ENCODE measurements at places on chromosomes 2 and 18. TPM values are rescaled to one million over a fixed set of nuclear protein-coding genes. Genes with fewer than 3 reads are reported as not detected.

MERTK gene
- polyA plus RNA-seq, result not detected

GALNT5 gene
- polyA plus RNA-seq, result not detected

RAB17 gene
- polyA plus RNA-seq, result not detected

RAB6C gene
- polyA plus RNA-seq, result not detected

LINC00305 gene
- not detected for polyA plus RNA-seq

GRCh38 chr2:203328760-203329540, 756 bp downstream of the ABI2 start:
- peaks cover 17% of the 10 kb centered on the region for H3K4me1 ChIP-seq
- peak overlapping the region; percentile 71 for H3K27ac ChIP-seq
- H3K27me3 ChIP-seq, result peaks cover 7% of the 10 kb centered on the region
- H3K4me3 ChIP-seq, result peak overlapping the region; percentile 92

DNA sequence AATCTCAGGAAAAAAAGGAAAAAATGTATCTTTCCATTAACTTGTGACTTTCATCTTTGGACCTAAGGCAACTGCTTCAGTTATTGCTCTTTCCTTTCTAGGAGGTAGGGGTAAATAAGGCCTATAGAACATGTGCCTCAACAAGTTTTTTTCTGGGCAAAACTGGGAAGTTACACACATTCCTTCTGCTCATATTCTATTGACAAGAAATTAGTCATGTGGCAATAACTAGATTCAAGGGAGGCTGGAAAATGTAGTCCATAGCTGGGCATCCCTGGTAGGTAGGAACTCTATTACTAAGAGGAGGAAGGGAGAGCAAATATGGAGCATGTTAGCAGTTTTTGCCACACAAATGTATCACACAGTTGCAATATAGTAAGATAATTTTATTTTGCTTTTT, 37.7 kb upstream of the NEMP2 start:
- peaks cover 32% of the 10 kb centered on the region for H3K4me1 ChIP-seq

- no peak for DNase-seq
- H3K4me3 ChIP-seq, result no peak overlapping the region
- H3K27ac ChIP-seq, result no peak overlapping the region
- H3K27me3 ChIP-seq, result peaks cover 2% of the 10 kb centered on the region
- H3K4me1 ChIP-seq, result peaks cover 4% of the 10 kb centered on the region
Observed at GRCh38 chr2:186599186-186599778, 9.4 kb downstream of the ITGAV start.

GRCh38 chr2:180980943-180981911, 822 bp downstream of the UBE2E3 start:
- peak overlapping the region; percentile 93 for H3K27ac ChIP-seq
- peaks cover 3% of the 10 kb centered on the region for H3K36me3 ChIP-seq
- peak; percentile 11 for DNase-seq

DNA sequence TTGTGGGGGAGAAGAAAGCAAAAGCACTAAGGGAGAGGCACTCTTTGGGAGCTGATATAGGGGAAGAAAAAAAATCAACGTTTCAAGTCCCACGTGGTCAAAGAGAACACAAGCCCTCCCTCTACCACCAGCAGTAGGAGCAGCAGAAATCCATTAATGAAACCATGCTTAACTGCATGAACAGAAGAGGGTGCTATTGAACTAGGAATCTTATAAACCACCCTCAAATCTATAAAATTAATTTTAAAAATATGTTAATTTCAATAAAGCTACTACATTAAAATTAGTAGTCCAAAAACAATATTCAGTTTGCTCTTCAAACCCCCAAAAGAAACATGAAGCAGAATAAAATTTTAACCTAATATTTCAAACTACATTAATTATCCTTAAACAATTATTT, 147.8 kb downstream of the TMEM18 start:
- DNase-seq, result peak; percentile 46
- no peak overlapping the region for H3K4me3 ChIP-seq
- no peaks in the 10 kb centered on the region for H3K4me1 ChIP-seq
- peaks cover 9% of the 10 kb centered on the region for H3K36me3 ChIP-seq
- no peaks in the 10 kb centered on the region for H3K27me3 ChIP-seq

DNA sequence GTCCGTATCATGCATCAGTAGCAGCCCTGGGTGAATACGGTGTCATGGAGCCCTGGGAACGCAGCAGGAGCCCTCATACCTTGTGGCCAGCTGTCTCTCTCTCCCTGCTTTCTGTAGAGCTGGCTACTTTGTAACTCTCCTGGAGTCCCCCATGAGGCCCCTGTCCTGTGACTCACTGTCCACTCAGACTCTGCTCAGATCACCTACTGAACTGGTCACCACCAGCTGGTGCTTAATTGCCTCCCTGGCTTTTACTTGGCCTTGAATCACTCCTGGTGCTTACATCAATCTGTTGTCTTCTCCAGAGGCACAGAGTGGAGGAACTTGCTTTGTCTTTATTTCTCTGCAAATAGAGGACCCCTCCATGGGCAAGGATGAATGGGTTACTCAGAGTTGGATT, 172.7 kb downstream of the HRH4 start:
- no peak for DNase-seq
- H3K27me3 ChIP-seq, result no peaks in the 10 kb centered on the region
- H3K36me3 ChIP-seq, result no peaks in the 10 kb centered on the region
- no peak overlapping the region for H3K27ac ChIP-seq
- H3K4me3 ChIP-seq, result no peak overlapping the region

- H3K27me3 ChIP-seq, result peaks cover 8% of the 10 kb centered on the region
- H3K36me3 ChIP-seq, result no peaks in the 10 kb centered on the region
- H3K4me3 ChIP-seq, result no peak overlapping the region
- no peak for DNase-seq
- H3K27ac ChIP-seq, result no peak overlapping the region
- no peaks in the 10 kb centered on the region for H3K4me1 ChIP-seq
Observed at GRCh38 chr2:149258531-149258930, 71.9 kb upstream of the LYPD6 start.

DNA sequence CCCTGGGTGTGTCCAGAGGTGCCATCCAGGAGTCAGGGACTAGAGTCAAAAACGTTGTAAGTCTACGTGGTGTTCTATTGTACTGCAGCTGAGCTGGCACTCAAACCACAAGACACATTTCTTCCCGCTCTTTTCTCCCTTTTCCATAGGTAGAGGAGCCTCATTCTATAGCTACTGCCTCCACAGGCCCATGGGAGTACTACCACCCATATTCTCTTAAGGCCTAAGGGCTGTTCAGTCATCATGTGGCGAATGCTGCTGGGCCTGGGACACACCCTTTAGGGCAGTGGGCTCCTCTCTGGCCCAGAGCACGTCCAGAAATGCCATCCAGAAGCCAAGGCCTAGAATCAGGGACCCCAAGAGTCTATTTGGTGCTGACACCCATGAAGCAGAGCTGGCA, 1271.7 kb downstream of the CNTNAP5 start:
- H3K27ac ChIP-seq, result no peak overlapping the region
- no peak overlapping the region for H3K4me3 ChIP-seq
- H3K36me3 ChIP-seq, result no peaks in the 10 kb centered on the region
- no peaks in the 10 kb centered on the region for H3K4me1 ChIP-seq
- no peak for DNase-seq

GRCh38 chr18:46246101-46246500, 141.9 kb downstream of the HAUS1 start:
- H3K27me3 ChIP-seq, result peaks cover 5% of the 10 kb centered on the region
- H3K36me3 ChIP-seq, result peaks cover 4% of the 10 kb centered on the region
- H3K27ac ChIP-seq, result no peak overlapping the region
- H3K4me1 ChIP-seq, result peaks cover 46% of the 10 kb centered on the region
- DNase-seq, result no peak

DNA sequence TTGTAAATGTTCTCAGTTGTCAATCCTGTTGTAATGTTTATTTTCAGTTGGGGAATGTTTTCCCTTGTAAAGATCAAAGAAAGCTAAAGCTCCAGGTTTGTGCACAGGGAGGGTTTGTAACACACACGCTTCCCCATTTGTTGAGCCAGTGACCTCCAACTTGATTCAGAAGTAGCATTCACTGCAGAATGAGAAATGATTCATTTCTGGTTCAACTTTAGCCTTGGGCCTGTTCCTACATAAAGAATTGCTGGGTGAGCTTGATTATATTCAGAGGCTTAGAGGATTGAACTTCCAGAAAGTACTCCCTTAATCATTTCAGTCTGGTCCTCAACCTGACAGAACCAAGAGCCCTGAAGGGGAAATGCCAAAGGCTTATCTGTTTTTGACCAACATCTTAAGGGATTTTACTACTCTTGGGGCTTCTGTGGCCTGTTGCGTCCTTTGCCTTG, 70.6 kb upstream of the CAVIN2 start:
- H3K27me3 ChIP-seq, result no peaks in the 10 kb centered on the region
- H3K27ac ChIP-seq, result no peak overlapping the region
- H3K4me3 ChIP-seq, result no peak overlapping the region

DNA sequence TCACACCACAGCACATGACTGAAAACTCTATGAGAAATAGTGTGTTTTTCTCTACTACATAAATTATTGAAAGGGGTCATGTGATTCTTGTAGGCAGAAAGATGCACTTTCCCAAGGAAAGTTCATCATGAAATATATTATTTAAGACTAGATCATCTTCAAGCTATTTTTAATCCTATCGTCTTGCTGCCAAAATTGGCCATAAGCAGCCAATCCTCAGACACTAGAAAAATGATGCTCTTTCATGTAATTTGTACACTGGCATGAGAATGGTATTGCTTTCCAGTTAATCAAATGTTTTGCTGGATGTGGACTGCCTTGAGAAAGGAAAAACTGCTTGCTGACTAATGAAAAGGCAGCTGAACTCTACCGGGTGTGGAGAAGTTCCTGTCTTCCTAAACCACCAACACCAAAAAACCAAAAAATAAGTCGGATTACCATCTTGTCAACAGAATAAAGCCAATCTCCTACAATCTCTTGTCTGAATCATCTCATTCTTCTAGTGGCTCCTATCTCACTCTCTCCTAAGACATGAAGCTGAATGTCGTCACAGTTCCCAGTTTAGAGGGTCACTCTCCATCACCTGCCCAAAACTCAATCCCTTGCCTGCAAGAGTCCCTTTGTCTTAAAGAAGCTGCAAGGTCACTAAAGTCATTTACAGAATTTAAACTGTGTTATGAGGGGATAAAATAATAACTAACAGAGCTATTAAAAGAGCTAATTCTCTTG, 5.3 kb downstream of the BCL2 start:
- peak overlapping the region; percentile 2 for H3K4me3 ChIP-seq
- DNase-seq, result no peak
- H3K4me1 ChIP-seq, result peaks cover 97% of the 10 kb centered on the region
- H3K27ac ChIP-seq, result peak overlapping the region; percentile 81

- H3K4me1 ChIP-seq, result no peaks in the 10 kb centered on the region
- DNase-seq, result no peak
- H3K4me3 ChIP-seq, result no peak overlapping the region
- H3K27ac ChIP-seq, result no peak overlapping the region
- no peaks in the 10 kb centered on the region for H3K36me3 ChIP-seq
- no peaks in the 10 kb centered on the region for H3K27me3 ChIP-seq
Observed at GRCh38 chr2:221710744-221711143, 138.6 kb upstream of the EPHA4 start.

DNA sequence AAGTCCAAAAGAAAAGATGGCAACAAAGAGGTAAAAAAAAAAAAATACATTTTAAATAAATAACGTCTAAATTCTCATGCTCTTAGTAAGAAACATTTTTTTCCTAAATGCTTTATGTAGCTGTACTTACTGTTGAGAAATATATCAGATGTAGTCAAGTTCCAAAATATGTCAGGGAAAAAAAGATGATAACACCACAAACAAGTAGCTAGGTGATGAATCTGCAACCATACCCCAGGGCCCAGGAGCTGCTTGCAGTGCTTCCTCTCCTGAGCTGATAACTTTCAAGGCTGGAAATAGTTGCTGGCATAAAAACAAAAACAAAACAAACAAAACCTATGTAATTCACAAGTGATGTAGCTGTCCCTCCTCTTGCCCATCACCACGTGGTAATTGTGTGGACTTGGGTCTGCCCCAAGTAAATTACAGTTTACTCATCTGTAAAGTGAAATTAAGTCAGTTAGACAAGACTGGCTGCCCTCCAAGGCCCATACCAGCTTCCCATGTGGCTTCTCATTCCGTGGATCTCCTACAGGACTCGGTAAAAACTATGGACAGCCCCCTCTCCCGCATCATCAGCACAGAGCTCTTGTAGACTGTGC, 82.6 kb downstream of the SP100 start:
- H3K27ac ChIP-seq, result peak overlapping the region; percentile 88
- peaks cover 1% of the 10 kb centered on the region for H3K27me3 ChIP-seq
- peaks cover 48% of the 10 kb centered on the region for H3K4me1 ChIP-seq
- H3K36me3 ChIP-seq, result peaks cover 51% of the 10 kb centered on the region
- H3K4me3 ChIP-seq, result peak overlapping the region; percentile 65
- peak; percentile 23 for DNase-seq

- no peaks in the 10 kb centered on the region for H3K4me1 ChIP-seq
- H3K4me3 ChIP-seq, result no peak overlapping the region
- H3K27ac ChIP-seq, result no peak overlapping the region
- no peak for DNase-seq
Observed at GRCh38 chr18:49016648-49017539, 66.1 kb upstream of the SMAD7 start.

GRCh38 chr2:85890522-85891176, 1.9 kb upstream of the ST3GAL5 start:
- peaks cover 8% of the 10 kb centered on the region for H3K36me3 ChIP-seq
- DNase-seq, result no peak
- peak overlapping the region; percentile 85 for H3K27ac ChIP-seq
